ENCODE measurements at places on chromosomes 7 and 10. TPM values are rescaled to one million over a fixed set of nuclear protein-coding genes. Genes with fewer than 3 reads are reported as not detected.

AGR2 gene
- not detected for total RNA-seq

CREM gene
- 46.1 TPM for total RNA-seq

DNA sequence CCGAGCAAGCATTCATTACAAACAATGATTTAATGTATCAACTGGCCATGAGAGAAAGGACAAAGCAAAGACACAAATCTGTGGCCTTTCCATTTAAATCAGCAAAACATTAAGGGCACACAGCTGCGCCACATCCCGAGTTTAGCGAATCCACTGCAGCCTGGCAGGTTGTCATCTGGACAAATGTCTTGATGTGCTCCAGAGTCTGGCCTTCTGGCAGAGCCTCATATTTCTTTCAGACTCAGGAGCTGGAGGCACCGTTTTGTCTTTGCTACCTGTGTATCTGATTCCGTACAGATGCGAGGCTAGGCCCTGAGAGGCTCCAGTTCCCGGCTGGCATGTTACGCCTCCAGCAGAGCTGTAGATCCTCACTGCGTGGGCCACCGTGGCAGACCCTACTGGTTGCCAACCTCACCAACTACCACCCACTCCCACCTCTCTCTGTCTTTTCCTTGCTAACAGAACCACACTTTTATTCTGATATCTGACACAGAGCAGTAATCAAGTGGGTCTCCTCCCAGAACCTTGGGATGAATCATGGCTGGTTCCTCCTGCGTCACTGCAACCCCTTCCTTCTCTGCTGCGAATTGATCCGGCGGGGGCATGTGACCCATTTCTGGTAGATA lies 40.9 kb upstream of the EFCAB10 start:
- H3K27me3 ChIP-seq: no peaks in the 10 kb centered on the region
- peaks cover 21% of the 10 kb centered on the region for H3K4me1 ChIP-seq
- no peak overlapping the region for H3K4me3 ChIP-seq
- peak; percentile 75 for DNase-seq
- peak overlapping the region; percentile 33 for H3K27ac ChIP-seq

DNA sequence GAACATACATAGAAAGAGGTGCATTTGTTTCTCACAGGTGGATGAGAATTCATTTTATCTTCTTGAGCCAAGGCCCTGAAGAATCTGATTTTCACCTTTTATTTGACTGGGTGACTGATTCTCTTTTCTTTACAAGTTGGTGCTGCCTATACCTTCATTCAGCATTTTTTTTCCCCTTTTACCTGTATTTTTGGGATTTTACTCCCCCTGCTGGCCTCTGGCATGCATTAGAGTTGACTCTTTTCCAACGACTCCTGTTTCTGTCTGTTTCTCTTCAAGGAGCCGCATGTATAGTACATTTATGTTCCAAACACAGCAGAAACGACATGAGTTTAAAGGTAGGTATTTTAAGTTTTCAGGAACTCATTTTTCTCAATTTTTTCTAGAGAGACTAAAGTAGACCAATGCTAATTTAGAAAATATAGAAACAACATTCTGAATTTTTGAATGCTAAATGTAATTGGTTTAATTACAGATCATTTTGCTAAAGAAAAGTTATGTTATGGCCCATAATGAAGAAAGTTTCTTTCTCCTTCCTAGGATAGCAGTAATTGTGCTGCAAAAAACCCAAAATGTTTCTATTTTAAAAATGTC lies 149.8 kb upstream of the HDAC9 start:
- no peaks in the 10 kb centered on the region for H3K36me3 ChIP-seq
- H3K27ac ChIP-seq: no peak overlapping the region
- no peak for DNase-seq
- H3K27me3 ChIP-seq: no peaks in the 10 kb centered on the region
- no peak overlapping the region for H3K4me3 ChIP-seq

DNA sequence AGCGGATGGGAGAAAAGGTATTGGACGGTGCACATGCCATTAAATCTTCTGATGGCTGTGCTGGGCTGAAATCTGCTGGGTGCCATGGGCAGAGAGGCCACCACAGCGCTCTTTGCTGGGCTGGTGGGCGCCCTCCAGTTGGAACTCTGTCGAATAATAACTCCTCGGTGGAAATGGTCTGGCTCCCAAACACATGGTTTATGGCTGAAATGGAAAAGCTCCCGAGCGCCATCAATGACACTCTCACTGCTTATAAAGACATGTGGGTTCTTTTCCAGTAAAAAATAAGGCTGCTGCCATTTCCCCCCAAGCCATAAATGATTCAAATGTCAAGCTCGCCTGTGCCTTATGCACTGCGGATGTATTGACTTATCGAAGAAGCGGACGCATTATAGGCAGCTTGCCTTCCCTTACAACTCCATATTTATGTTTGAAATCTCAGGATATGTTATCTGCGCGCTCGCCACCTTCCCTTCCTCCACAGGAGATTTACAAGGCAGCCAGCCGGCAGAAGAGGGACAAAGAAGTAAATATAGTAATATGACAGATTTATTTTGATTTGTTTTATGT lies 239.0 kb upstream of the MKI67 start:
- H3K36me3 ChIP-seq: no peaks in the 10 kb centered on the region
- no peak for DNase-seq
- H3K27ac ChIP-seq: no peak overlapping the region
- H3K4me1 ChIP-seq: no peaks in the 10 kb centered on the region
- H3K4me3 ChIP-seq: no peak overlapping the region
